Hepatocyte (in vitro differentiated cells): ENCODE measurements at places on chromosomes 4 and X. TPM values are rescaled to one million over a fixed set of nuclear protein-coding genes. Genes with fewer than 3 reads are reported as not detected.
A peak's percentile ranks its signal among the peaks of the same experiment; 100 is the strongest.

GRCh38 chr4:85777908-85778631 lies 303.1 kb downstream of the ARHGAP24 start:
- DNase-seq = no peak

GRCh38 chr4:139966383-139966782 lies 187.6 kb downstream of the MAML3 start:
- DNase-seq = no peak

GRCh38 chr4:169628579-169628978 lies 8.2 kb downstream of the CLCN3 start:
- no peak for DNase-seq

- DNase-seq = peak; percentile 44
Observed at GRCh38 chrX:64204701-64205440, 637 bp downstream of the AMER1 start.

GRCh38 chr4:7897811-7898210 lies 41.9 kb downstream of the AFAP1 start:
- DNase-seq = no peak

DNA sequence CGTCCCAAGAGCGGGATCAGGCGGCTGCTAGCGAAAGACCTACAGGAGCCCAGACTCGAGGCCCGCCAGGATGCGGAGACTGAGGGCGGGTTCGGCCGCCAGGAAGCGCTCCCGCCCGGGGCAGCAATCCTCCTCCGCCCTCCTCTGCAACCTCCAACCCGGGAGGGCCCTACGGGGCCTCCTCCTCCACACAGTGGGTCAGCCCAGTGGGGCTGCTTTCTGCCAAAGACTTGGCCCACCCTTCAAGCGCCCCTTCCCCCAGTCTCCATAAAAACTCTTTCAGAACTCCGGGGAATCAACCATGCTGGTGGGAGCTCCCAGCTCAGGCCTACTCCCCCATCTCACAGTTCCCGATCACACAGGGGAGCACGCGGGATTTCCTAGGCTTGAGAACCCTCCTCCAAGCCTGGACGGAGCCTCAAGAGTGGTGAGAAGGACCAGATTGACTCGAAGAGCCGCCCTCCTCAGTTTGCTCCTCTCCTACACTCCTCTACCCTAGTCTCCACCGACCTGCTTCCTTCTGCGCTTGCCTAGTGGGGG lies 77.5 kb downstream of the RLIM start:
- DNase-seq = peak; percentile 44

GRCh38 chr4:11702886-11703557 lies 274.3 kb upstream of the HS3ST1 start:
- DNase-seq = no peak

GRCh38 chr4:127632420-127633403 lies at the start of gene INTU:
INTU (plus strand) TSS chr4:127632957; CDS start chr4:127633035, 78 bp downstream.
- DNase-seq = peak; percentile 97

DNA sequence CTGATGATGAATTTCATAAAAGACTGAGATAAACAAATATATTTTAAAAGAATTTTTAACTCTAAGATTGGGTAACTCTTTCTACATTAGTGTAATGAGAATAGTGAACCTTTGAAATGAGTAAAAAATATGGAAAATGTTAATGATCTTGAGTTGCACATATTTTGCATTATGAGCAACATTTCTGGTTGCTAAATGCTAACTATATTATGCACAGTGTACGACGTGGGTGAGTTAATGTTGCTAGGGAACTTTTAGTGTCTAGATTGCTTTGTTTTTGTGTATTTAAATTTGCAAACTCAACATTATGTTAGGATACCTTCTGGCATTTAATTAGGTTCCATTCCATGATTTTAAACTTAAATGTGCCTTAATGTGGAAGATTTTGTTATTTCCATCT lies 612.9 kb upstream of the GALNT7 start:
- DNase-seq = no peak

- DNase-seq = no peak
Observed at GRCh38 chrX:17613979-17614588, 123.2 kb upstream of the SCML1 start.

Gene SFRP2
- total RNA-seq = 8.0 and 15.0 TPM in 2 replicates

Gene SATL1
- 0.17 and 0.32 TPM in 2 replicates for total RNA-seq

Gene TMEM175
- total RNA-seq = 14.8 and 15.5 TPM in 2 replicates

Gene BTK
- 0.70 and 0.96 TPM in 2 replicates for total RNA-seq

Gene AMBN
- total RNA-seq = not detected in 2 replicates
